ENCODE measurements at places on chromosomes 4 and X.

DNA sequence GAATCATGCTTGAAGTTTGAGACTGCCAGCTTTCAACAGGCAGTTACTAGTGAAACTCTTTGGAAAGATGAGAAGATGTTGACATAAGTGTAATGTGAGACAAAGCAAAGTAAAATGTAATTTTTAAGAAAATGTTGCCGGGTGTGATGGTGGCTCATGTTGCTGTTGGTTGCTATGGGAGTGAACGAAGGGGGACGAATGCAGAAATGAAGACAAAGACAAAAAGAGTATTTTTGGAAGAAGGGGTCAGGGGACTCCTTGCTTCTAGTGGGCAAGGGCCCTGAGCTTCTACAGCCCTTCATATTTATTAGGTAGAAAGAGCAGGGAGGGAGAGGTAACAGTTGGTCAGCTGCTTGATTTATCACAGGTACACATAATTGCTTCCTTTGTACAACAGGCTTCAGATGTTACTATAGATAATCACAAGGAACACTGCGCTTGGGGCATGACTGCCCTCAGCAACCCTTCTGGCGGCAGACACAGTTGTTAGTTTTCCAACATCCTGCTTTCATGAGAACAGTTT is 11.9 kb upstream of the UGDH start:
- DNase-seq, result peak; percentile 11

- no peak for DNase-seq
Observed at GRCh38 chr4:1720163-1720983, 750 bp downstream of the TMEM129 start.

DNA sequence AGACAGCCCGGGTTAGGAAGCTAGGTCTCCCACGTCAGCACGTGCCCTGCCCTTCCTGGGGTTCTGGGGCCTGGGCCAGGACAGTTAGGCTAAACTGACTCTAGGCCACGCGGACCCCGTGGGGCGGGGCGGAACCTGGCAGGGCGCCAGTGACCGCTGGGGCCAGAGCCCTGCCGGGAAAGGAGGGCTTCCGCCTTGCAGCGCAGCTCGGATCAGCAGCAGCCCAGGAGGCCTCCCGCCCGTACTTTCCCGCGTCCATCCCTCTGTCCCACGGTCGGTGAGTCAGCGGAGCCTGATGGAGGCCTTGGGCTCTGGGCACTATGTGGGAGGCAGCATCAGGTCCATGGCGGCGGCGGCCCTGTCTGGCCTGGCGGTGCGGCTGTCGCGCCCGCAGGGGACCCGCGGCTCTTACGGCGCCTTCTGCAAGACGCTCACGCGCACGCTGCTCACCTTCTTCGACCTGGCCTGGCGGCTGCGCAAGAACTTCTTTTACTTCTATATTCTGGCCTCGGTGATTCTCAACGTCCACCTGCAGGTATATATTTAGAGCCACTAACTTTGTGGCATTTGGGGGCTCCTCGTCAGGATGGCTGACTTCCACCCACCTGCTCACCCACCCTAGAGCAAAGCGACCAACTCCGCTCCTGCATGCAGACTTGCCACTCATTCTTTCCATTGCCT is at the start of gene SMIM10:
SMIM10 (plus strand) TSS at position 191 of the 681 bp plus-strand sequence; CDS start at position 296, 105 bp downstream.
- no peak for DNase-seq

GRCh38 chr4:14743172-14743571 is 259.1 kb upstream of the CPEB2 start:
- DNase-seq, result no peak

- no peak for DNase-seq
Observed at GRCh38 chr4:180809439-180809838, 1433.8 kb upstream of the TENM3 start.

DNA sequence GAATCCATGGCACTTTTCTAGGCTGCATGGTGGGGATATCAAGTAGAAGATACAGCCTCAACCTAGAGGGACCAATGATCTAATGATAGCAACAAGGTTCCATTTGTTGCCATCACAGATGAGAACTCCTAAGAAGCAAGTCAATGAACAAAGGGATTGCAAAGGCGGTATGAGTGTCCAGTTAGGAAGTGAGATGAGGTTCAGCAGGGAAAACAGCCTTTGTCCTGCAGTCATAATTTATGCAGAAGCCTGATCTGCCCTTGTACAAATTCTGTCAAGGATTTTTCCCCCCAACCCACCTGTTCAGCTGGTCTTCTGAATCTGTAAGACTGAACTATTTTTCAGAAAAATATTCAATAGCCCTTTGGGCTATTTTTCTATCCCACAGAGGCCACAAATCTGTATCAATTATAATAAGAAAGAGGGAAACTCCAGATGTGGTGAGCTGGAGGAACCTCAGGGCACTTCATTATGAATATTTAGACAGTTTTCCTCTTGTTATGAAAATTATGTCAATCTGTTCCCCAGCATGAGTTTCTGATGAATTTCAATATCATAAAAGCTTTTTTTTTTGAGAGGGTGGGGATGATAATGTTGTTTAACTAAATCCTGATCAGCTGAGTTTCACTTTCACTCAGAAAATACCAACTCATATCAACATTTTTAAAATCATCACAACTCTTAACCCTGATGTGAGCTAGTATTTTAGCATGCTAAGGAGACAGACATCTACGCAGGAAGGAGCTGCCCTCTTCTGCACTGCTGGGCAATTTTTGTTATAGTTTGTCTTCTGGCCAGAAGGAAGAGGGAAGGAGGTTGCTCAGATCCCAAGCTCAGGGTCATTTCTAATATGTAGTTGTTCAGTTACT is 127.2 kb upstream of the MAP3K15 start:
- DNase-seq, result no peak

- no peak for DNase-seq
Observed at GRCh38 chrX:15694941-15695451, 30.4 kb upstream of the CLTRN start.

DNA sequence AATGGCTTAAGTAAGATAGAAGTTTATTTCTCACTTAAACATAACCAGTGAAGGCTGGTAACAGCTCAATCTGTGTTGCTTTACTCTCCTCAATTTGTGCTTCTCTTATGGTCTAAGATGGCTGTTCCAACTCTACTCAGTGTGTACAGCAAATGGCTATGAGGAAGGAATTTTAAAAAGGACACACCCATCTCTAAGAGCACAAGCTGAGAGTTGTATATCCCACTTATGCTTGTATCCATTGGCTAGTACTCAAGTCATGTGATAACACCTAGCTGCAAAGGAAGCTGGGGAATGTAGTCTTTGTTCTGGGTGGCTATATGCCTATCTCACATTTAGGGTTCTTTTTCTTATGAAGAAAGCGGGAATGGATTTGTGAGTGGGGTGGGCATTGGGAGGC is 63.3 kb downstream of the GPAT3 start:
- DNase-seq, result no peak

DNA sequence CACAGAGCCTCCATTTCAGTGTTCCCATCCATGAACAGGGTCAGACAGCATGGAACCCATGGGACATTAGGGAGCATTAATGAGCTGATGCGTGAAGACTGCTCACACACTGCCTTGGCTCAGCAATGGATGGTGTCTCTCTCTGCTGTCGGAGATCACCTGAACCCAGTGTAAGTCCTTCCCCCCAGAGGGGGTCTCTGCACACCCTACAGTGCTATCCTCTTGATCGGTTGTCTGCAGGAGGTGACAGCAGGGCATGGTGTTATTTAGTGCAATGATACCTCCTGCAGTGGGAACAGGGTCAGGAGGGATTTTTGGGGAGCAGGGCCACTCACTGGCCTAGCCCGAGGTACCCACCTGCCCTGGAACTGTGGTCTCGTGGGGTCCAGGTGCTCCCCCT is 25.6 kb downstream of the APELA start:
- no peak for DNase-seq
